Effector memory CD8-positive, alpha-beta T cell (primary cell): ENCODE measurements at places on chromosomes 4 and X.

- no peak for DNase-seq
- no peak overlapping the region for H3K27ac ChIP-seq
- H3K27me3 ChIP-seq, result no peaks in the 10 kb centered on the region
These were observed 235.3 kb downstream of the AR start for GRCh38 chrX:67779099-67779498.

- H3K4me3 ChIP-seq, result no peak overlapping the region
- H3K36me3 ChIP-seq, result peaks cover 4% of the 10 kb centered on the region
- H3K4me1 ChIP-seq, result peaks cover 7% of the 10 kb centered on the region
- H3K27ac ChIP-seq, result no peak overlapping the region
- no peaks in the 10 kb centered on the region for H3K27me3 ChIP-seq
These were observed 69.6 kb upstream of the SLC4A4 start for GRCh38 chr4:71269233-71269632.

GRCh38 chrX:10525381-10526120 is 94.8 kb downstream of the MID1 start:
- no peak overlapping the region for H3K4me3 ChIP-seq
- H3K27ac ChIP-seq, result no peak overlapping the region
- H3K27me3 ChIP-seq, result no peaks in the 10 kb centered on the region

GRCh38 chr4:48342606-48342880 is 1.2 kb downstream of the SLAIN2 start:
- H3K4me1 ChIP-seq, result peaks cover 55% of the 10 kb centered on the region
- DNase-seq, result no peak
- peak overlapping the region; percentile 95 for H3K27ac ChIP-seq
- H3K36me3 ChIP-seq, result peaks cover 13% of the 10 kb centered on the region
- H3K27me3 ChIP-seq, result no peaks in the 10 kb centered on the region

- DNase-seq, result no peak
- peaks cover 16% of the 10 kb centered on the region for H3K4me1 ChIP-seq
- peak overlapping the region; percentile 92 for H3K27ac ChIP-seq
- H3K4me3 ChIP-seq, result peak overlapping the region; percentile 91
These were observed 98.4 kb downstream of the PHKA2 start for GRCh38 chrX:18885328-18886004.

DNA sequence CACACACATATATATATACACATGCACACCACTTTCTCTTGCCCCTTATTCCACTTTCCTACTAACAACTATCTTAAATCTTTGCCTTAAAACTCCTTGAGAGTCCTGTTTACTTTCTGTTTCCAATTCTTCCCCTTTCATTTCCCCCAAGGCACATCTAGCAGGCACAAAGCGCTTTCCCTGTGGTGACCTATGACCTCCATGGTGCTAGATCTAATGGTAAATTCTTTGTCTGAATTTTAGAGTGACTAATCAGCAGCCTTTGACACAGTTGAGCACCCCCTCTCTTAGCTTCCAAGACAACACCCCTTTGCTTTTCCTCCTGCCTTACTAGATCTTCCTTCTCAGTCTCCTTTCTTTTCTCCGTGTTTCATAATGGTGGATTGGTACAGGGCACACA is 236.4 kb upstream of the TTC29 start:
- no peaks in the 10 kb centered on the region for H3K27me3 ChIP-seq
- no peaks in the 10 kb centered on the region for H3K4me1 ChIP-seq
- no peak overlapping the region for H3K27ac ChIP-seq
- H3K4me3 ChIP-seq, result no peak overlapping the region
- H3K36me3 ChIP-seq, result no peaks in the 10 kb centered on the region

- no peaks in the 10 kb centered on the region for H3K27me3 ChIP-seq
- H3K36me3 ChIP-seq, result peaks cover 17% of the 10 kb centered on the region
- no peak for DNase-seq
- H3K27ac ChIP-seq, result no peak overlapping the region
- H3K4me3 ChIP-seq, result no peak overlapping the region
These were observed 492 bp downstream of the GALNT7 start for GRCh38 chr4:173169178-173169427.

DNA sequence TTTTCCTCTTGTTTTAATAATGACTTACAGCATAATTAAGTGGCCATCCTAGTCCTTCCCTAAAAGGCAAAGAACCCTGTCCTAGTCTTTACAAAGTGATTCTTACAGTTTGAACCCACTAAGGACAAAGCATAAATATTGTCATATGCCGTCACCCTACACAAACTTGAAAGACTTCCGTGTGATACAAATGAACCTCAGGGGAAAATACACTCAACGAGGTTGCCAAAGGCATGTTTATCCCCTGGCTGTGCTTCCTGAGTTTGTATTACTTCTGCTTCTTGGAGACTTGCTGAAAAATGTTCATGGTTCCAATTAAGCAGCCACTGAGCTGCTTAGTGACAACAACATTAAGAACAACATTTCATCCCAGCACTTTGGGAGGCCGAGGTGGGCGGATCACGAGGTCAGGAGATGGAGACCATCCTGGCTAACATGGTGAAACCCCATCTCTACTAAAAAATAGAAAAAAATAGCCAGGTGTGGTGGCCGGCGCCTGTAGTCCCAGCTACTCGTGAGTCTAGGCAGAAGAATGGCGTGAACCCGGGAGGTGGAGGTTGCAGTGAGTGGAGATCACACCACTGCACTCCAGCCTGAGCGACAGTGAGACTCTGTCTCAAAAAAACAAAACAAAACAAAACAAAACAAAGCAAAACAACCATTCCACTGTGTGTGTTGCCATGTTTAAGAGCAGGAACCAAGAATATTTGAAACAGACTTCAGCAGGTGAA is 16.2 kb downstream of the RASSF6 start:
- H3K4me1 ChIP-seq, result no peaks in the 10 kb centered on the region
- no peak for DNase-seq
- H3K27me3 ChIP-seq, result no peaks in the 10 kb centered on the region
- H3K36me3 ChIP-seq, result no peaks in the 10 kb centered on the region
